ENCODE measurements at places on chromosomes 3 and 15.

- DNase-seq, result no peak
Measured at GRCh38 chr3:18556503-18557135, 131.5 kb upstream of the SATB1 start.

- no peak for DNase-seq
Measured at GRCh38 chr3:170277833-170278580, 55.8 kb downstream of the PRKCI start.

- DNase-seq, result no peak
Measured at GRCh38 chr3:119279101-119279554, 15.1 kb upstream of the ARHGAP31 start.

GRCh38 chr3:54999811-55000210 is 72.0 kb upstream of the LRTM1 start:
- no peak for DNase-seq

DNA sequence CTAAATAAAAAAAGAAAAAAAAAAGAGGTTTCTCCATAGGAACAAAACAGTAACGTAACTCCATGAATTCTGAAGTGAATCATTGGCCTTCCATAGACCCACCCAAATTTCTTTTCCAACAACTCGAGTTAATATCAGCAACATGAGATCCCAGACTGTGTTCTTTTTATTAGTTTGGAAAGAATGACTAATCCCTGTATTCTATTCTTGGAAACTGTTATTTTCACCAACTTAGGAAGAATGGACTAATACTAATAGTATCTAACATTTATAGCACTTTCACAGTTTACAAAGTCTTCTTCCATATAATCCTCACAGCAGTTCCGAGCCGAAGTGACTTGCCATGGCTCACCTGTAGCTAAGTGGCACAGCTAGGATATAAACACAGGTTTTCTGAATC is 72.7 kb upstream of the SLC4A7 start:
- no peak for DNase-seq

GRCh38 chr15:20340331-20340811 is 201.2 kb downstream of the GOLGA6L6 start:
- DNase-seq, result no peak

DNA sequence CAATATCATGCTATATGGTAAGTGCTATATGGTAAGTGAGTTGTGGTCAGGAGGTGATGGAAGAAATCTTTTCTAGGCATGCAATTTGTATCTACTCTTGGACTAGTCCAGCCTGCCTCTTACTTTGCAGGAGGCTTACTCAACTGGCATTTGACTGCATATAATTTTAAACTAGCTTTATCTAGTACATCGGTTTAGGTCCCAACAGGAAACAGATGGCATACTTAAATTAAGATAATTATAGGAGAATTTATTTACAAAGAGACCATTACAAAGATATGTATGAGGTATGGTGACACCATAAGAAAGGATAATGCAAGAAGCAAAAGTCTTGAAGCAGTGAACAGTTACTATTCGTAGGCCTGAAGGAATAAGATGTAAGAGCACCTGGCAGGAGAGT is 7.8 kb downstream of the SLC28A2 start:
- DNase-seq, result no peak

- no peak for DNase-seq
Measured at GRCh38 chr3:10556312-10556711, 50.9 kb upstream of the ATP2B2 start.

DNA sequence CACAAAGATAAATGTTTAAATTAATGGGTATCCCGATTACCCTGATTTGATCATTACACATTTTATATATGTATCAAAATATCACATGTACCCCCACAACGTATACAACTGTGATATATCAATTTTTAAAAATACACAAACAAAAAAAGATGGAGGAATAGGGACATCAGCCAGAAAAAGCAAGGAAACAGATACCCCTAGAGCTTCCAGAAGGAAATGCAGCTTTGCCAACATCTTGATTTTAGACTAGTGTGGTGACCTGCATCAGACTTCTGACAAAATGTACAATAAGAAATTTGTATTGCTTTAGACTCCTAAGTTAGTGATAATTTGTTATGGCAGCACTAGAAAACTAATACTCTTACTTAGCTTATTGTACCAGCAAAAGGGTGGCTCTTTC is 483.8 kb downstream of the TUSC7 start:
- no peak for DNase-seq

DNA sequence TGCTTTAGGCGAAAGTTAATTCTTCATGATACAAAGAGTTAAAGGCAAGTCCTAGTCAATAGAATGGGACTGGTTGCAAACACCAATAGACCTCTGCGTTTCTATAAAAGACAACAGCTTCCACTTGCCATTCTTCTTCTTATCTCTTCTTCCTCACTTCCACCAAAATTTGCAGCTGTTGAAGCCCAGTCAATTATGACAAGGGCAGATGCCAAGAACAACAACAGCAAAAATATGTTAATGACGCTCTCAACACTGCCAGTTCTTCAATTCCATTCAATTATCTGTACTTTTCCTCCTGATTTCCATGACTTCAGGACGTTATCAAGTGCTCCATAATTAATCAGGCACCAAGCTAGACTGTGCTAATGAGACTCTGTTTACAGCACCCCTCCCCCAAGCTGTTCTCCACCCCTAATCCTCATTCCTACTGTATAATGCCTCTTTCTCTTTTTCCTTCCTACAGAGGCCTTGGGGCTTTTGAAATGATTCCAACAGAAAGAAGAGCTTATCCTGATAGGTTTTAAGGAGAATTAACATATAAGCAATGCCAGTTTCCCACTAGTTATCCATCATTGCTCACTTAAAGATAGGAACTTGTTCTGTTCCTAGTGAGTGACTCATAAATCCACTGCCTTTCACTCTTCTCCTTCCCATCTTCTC is 1160.5 kb downstream of the IGSF11 start:
- no peak for DNase-seq

- peak; percentile 69 for DNase-seq
Measured at GRCh38 chr3:181326637-181327223, 337.2 kb upstream of the DNAJC19 start.

GRCh38 chr3:149648525-149648924 is 9.3 kb downstream of the WWTR1 start:
- no peak for DNase-seq

GRCh38 chr3:45008117-45008516 is 18.0 kb upstream of the CLEC3B start:
- DNase-seq, result no peak

DNA sequence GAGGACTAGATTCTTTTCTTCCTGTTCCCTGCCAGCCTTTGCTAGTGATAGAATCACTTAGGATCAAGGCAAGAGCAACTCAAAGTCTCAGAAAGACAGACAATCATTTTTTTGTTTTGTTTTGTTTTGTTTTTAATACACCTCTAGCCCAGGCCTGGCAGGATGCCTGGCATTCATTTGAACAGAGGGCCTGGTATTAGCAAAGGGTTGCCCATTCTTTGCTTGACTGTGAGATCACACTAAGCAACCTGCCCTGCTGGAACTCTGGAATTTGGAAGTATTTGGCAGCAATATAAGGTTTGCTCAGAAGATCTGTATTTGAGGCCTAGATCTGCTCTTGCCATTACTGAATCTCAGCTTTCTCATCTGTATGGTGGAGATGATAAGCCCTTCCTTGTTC is 21.8 kb upstream of the ATP13A5 start:
- no peak for DNase-seq

GRCh38 chr3:127961124-127961523 is 46.1 kb downstream of the KBTBD12 start:
- peak; percentile 20 for DNase-seq

DNA sequence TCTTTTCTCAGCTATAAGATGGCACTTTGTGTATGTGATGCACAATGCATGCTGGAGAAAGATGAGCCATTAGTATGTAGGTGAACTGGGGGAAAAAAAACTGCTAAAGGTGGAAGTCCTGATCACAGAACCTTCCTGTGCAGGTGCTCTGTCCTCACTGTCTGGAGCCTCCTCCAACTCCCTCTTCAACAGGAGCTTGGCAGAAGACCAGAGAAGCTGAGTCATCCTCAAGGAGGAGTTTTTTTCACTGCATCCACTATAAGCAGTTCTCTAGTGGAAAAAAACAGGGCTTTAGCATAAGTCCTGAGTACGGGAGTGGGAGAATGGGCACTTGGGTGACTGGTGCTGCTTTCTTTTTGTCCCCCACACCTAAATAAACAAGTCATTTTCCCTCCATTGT is 168.4 kb upstream of the CADPS start:
- peak; percentile 29 for DNase-seq

DNA sequence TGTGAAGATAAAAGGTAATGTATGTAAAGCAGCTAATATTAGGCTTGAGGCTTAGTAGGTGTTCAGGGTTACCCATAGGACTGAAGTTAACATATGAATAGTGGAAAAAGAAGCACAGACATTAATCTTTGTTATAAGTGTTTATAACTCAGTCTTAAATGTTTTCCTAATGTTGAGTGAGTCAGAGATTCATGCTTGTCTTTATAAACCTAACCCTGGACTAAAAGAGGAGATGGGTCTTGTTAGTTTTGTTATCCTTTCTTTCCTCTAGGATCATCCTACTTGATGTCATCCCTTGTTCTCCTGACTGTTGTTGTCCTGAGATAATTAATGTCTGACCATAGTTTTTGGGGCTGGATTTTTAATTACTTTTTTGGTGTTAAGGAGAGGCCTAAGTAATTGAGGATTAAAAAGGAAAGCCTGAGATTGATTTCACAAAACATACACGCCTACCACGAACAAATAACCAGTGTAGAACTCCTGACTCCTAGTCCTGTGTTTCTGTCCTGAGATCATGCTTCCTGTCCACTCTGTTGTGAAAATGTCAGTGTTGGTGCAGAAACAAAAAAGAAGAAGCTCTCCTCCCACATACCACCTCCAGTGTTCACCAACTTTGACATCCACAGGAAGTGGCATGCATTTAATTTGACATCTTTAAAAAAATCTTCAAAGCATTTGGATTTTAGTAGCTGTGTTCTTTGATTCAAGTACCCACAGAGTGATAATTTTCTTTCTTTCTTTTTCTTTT is 8.4 kb downstream of the MITF start:
- DNase-seq, result no peak

DNA sequence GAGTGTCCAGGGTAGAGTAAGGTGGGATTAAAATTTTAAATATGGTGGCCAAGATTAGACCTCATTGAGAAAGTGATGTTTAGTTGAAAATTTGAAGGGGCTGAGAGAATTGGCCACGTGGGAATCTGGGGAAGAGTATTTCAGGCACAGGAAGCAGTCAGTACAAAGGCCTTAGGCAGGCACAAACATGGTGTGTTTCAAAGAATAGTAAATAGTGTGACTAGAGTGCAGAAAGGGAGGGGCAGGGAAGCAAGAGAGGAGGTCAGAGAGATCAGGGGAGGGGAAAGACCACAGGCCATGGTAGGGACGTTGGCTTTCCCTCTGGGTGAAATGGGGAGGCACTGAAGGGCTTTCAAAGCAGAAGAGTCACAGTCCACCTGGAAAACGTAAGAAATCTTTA is 36.6 kb upstream of the POMGNT2 start:
- no peak for DNase-seq

GRCh38 chr15:70197318-70197944 is 99.7 kb upstream of the TLE3 start:
- DNase-seq, result no peak

GRCh38 chr3:33834096-33834453 is 35.6 kb downstream of the PDCD6IP start:
- no peak for DNase-seq

- peak; percentile 39 for DNase-seq
Measured at GRCh38 chr15:51830276-51830806, 888 bp downstream of the TMOD3 start.

DNA sequence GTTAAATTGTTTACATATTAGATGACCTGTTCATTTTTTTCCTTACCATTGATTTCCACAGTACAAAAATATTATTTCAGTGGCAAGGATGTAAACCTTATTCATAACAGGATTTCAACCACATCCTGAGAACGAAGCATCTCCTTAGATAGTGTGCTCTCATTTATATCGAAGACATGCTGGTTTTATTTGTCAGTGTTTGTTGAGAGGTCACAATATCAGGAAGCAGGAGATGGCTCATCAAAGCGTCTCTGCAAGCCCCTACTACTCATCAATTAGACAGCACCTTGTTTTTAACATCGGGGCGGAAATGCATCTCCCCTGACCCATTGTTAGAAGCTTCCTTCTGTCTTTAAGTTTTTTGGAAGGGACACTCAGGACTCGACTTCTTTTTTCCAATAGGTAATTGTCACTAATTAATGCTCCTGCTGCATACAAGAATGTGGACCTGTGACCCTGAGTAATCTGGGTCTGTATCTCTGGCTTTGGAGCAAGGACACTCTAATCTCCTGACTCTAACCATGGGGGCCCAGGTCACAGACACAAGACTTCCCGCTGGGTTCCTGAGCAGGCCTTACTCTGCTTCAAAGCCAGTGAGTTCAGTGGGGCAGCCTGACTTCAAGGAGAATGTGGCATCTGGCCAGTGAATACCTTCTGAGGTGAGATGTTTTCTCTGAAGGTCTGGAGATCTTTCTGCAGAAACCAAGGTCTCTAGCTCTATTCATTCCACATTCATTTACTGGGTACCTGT is 50.3 kb downstream of the MECOM start:
- no peak for DNase-seq

- no peak for DNase-seq
Measured at GRCh38 chr15:95152741-95153140, 921.4 kb downstream of the MCTP2 start.

DNA sequence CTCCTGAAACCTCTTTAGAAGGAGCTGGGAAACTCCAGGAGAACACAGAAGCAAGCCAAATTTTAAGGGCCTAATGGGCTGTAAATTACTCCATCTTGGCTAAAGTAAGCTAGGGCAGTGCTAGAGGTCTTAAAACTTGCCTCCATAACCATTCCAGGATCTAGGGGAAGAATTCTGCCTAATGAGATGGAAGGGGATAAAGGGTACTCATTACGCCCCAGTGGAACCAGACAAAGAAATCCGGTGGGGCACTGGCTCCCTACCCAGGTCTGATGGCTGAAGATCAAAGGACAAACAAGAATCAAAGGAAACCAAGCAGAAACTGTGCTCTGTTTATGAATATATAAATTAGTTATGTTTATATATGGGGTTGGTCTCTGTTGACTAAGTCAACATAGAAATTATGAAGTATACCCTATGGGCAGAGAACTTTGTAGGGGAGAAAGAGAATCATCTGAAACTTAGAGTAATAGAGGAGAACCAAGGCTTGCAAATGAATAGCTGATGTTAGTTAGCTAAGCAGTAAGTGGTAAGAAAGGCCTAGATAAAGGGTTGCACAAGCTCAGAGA is 57.8 kb downstream of the NCEH1 start:
- DNase-seq, result peak; percentile 24

DNA sequence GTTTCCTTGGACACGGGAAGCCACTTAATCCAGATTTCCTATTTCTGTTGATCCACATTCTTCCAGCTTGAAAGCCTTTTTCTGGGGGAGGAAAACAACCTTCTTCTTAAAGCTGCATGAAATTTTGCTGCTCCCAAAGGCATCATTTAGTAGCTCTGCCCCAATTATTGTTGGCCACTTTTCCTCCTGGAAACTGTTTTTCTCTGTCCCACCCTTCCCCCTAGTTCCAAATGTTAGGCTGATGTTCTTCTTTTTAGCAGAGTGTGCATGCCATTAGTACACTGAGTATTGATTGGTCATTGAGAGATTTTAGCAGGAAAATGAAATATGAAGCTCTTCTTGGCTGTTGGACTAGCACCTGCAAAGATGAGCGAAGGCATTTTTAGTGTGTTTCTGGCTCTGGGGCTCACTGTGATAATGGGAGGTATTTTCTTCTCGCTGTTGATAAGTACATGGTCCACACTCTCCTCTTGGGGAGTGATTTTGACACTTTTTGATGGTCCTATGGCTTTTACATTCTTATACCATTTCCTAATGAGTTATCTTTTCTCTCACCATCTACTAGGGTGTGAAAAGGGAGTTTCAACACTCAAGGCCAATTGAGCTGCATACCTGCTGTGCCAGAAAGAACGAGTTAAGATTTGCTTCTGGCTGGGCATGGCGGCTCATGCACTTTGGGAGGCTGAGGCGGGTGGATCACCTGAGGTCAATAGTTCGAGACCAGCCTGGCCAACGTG is 200.5 kb downstream of the PTPRG start:
- DNase-seq, result no peak
